NCI-H1694 treated with DMSO at 0.1 percent for 48 hours (cell line): ENCODE measurements at places on chromosomes 7 and 10.

GRCh38 chr7:40793132-40793531, 658.3 kb downstream of the SUGCT start:
- no peak for DNase-seq

DNA sequence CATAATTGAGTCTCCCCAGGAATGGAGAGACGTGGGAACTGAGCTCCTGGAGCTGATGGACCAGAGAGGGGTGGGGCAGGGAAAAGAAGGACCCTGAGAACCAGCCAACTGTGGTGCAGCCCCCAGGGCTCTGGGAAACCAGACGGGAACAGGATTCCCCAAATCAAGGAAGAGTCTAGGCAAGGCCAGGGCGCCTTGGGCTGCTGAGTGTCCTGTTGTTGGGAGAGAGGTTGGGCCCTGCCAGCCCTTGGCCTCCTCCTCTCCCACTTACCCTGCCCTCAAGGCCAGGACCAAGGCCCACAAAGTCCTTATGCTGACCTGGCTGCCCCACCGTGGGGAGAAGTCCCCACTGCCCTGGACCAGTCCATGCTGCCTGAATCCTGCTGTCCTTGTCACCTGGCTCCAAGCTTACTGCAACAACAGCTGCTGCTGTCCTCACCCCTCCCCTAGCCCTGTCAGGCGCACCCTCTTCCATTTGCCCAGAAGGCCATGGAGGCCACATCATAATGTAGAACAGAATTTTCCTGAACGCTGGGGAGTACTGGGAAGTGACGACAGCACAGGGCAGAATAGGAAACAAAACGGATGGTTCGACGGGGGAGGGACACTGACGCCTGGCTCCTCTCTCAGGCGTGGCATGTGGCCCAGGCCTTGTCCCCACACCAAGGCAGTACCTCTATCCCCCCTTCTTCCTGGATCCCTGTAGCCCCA, 132.9 kb upstream of the ZMIZ1 start:
- DNase-seq: no peak

DNA sequence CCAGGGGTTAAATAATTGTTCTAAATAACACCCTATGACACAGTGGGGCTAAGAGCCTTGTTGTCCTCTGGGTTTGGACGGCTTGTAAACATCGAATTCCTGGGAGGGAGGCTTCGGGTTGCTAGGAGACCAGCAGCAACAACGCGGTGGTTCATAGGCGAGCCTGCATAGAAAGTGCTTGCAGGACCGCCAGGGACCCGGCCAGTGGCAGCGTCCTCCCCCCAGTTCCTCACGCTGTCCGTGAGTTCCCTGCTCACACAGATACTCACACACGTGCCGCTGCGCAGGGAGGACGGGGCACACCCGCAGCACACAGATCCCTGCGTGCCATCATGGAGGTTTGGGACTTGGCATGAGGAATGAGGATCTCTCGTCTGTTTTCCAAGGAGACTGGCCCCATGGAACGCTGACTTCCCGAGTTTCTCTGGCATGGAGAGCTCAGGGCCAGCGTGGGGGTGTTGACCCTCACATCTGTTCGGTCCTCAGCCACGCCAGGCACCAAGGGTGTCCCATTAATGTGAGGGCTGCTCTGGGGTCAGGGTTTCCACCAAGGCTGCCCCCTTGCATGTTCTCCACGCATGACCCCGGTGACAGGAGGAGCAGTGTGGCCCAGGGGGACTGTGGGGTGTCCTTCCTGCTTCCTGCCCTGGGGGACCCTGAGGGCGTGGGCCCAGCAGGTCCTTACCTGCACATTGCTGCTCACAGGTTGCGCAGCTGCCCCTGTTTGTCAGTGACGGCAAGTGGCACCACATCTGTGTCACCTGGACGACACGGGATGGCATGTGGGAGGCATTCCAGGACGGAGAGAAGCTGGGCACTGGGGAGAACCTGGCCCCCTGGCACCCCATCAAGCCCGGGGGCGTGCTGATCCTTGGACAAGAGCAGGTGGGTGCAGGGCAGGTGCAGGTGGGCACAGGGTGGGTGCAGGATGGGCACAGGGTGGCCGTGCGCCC, 9.7 kb downstream of the NPTX2 start:
- no peak for DNase-seq

- no peak for DNase-seq
Measured at GRCh38 chr7:44050915-44051560, 6.5 kb downstream of the DBNL start.

GRCh38 chr7:16044645-16045044, 358.2 kb upstream of the MEOX2 start:
- DNase-seq: no peak
